ENCODE measurements at places on chromosomes 12 and 14. TPM values are rescaled to one million over a fixed set of nuclear protein-coding genes. Genes with fewer than 3 reads are reported as not detected.

- H3K4me3 ChIP-seq: no peak overlapping the region
- H3K27me3 ChIP-seq: no peaks in the 10 kb centered on the region
- peaks cover 3% of the 10 kb centered on the region for H3K36me3 ChIP-seq
- DNase-seq: no peak
Observed at GRCh38 chr12:3222979-3223378, 145.8 kb downstream of the TSPAN9 start.

GRCh38 chr12:77151030-77151429 is 85.7 kb upstream of the E2F7 start:
- no peak overlapping the region for H3K4me3 ChIP-seq
- no peaks in the 10 kb centered on the region for H3K4me1 ChIP-seq
- DNase-seq: no peak
- peaks cover 40% of the 10 kb centered on the region for H3K27me3 ChIP-seq
- H3K36me3 ChIP-seq: no peaks in the 10 kb centered on the region

DNA sequence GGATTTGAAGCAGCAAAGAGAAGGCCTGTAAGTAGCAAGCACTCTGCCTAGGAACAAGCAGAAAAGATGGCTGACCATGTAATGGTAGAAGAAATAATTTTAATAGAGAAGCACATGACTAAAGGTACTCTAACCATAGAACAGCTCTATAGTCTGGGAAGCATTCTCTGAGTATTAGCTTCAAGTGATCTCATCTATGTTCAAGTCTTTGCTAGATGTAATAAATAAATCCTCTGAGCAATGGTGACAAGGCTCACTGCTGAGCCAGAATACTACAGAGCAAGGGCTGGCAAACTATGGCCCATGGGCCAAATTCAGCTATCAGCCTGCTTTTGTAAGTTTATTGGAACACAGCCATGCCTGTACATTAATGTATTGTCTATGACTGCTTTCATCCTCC is 84.8 kb downstream of the PEBP1 start:
- H3K4me3 ChIP-seq: no peak overlapping the region
- H3K4me1 ChIP-seq: peaks cover 6% of the 10 kb centered on the region
- DNase-seq: no peak
- H3K36me3 ChIP-seq: peaks cover under 1% of the 10 kb centered on the region
- H3K27ac ChIP-seq: no peak overlapping the region

DNA sequence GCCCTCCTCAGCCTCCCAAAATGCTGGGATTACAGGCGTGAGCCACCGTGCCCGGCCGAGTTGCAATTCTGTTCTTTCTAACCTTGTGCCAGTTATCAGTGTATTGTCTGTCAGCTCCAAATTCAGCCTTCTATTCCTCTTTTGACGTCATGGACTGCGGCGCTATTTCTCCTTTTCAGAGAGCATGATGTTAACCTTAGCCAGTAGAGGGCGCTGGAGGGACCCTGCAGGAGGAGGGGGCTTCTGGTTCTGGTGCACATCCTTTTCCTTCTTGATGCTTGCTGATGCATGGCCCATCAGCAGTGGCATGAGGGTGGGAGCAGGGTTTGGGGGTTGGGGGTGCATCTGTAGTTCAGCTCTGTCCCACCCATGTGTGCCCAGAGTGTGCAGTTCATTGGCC is 179.3 kb upstream of the RMST start:
- no peaks in the 10 kb centered on the region for H3K27me3 ChIP-seq
- H3K36me3 ChIP-seq: no peaks in the 10 kb centered on the region
- H3K4me1 ChIP-seq: no peaks in the 10 kb centered on the region
- no peak overlapping the region for H3K4me3 ChIP-seq

ETV6 gene
- total RNA-seq: 24.4 TPM

PPP4R4 gene
- not detected for total RNA-seq

DNA sequence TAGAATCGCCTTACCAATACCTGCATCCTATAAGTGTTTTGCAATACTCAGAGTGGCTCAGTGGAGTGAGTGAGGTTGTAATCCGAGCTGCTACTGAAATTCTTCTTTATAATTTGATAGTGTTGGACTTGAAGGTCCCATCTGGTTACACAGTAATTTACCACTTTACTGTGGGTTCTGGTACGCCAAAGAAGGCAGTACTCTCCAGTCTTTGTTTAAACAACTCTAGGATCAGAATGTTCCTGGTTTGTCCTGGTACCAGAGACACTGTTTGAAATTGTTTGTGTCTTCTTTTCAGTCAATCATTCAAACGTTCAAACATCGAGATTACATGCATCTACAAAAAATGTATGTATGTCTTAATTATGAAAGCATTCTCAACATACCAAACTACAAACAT is 51.3 kb upstream of the AMN1 start:
- no peak for DNase-seq
- H3K4me3 ChIP-seq: no peak overlapping the region
- H3K4me1 ChIP-seq: no peaks in the 10 kb centered on the region
- H3K36me3 ChIP-seq: no peaks in the 10 kb centered on the region

DNA sequence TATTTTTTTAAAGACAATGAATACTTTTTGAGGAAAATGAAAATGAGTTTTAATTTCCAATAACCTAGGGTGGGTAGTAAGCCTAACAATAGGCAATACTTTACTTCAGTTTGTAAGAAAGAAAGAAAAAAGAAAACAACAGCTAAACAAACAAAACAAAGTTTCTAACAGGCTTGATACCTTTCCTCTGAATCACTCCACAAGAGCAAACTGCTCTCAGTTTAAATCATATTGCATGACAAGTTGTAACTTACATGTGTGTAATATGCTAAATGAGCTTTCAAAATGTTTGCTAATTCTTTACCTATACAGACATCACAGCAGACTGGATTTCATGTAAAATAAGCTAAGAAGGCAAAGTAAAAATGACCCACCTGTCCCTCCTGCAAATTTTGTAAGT is 6.7 kb upstream of the LMO3 start:
- H3K36me3 ChIP-seq: no peaks in the 10 kb centered on the region
- H3K27ac ChIP-seq: no peak overlapping the region
- no peak overlapping the region for H3K4me3 ChIP-seq
- no peaks in the 10 kb centered on the region for H3K4me1 ChIP-seq

GRCh38 chr14:28142400-28143015 is 624.1 kb upstream of the FOXG1 start:
- H3K27ac ChIP-seq: no peak overlapping the region
- H3K36me3 ChIP-seq: no peaks in the 10 kb centered on the region
- no peak overlapping the region for H3K4me3 ChIP-seq
- DNase-seq: no peak
- H3K4me1 ChIP-seq: no peaks in the 10 kb centered on the region

SERPINA9 gene
- total RNA-seq: not detected

DNA sequence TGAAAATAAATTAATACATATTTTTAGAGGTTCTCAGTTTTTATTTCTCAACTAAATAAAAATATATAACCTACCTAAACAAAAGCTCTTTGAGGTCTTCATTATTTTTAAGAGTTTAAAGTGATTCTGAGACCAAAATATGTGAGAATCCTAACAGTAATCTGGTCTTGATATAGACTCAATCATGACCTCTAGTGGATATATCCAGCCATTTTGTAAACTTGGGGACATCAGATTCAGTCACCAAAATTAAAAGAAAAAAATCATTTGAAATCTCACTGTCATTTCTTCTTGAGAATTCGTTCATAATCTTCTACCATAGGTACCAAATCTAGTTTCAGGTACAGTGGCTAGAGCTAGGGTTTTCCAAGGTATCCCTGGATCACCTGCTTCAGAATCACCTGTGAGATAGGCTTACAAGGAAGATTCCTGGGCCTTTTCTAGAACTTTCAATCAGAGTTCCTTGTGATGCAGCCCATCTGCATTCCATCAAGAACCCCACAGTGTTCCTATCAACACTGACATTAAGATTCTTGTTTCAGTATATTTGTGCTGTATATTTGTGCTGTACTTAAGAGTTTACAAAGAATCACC is 214.9 kb downstream of the ADAMTS20 start:
- peaks cover 15% of the 10 kb centered on the region for H3K27me3 ChIP-seq
- no peak for DNase-seq
- H3K27ac ChIP-seq: no peak overlapping the region
- H3K4me1 ChIP-seq: peaks cover 24% of the 10 kb centered on the region

- no peaks in the 10 kb centered on the region for H3K27me3 ChIP-seq
- H3K4me1 ChIP-seq: peaks cover 45% of the 10 kb centered on the region
- no peak overlapping the region for H3K4me3 ChIP-seq
- no peak for DNase-seq
- H3K36me3 ChIP-seq: peaks cover 29% of the 10 kb centered on the region
Observed at GRCh38 chr12:65853489-65854157, 29.3 kb downstream of the HMGA2 start.

- H3K4me3 ChIP-seq: no peak overlapping the region
- H3K27ac ChIP-seq: no peak overlapping the region
- no peaks in the 10 kb centered on the region for H3K4me1 ChIP-seq
Observed at GRCh38 chr12:78359520-78359919, 505.1 kb upstream of the SYT1 start.

CREBL2 gene
- total RNA-seq: 15.1 TPM

GRCh38 chr12:100574187-100575074 is 947 bp downstream of the GAS2L3 start:
- peaks cover 27% of the 10 kb centered on the region for H3K4me1 ChIP-seq
- H3K36me3 ChIP-seq: no peaks in the 10 kb centered on the region
- no peak for DNase-seq
- peak overlapping the region; percentile 93 for H3K27ac ChIP-seq
- peaks cover 4% of the 10 kb centered on the region for H3K27me3 ChIP-seq
- peak overlapping the region; percentile 92 for H3K4me3 ChIP-seq

IAPP gene
- not detected for total RNA-seq

GRCh38 chr12:112121780-112122565 is 3.4 kb upstream of the TRAFD1 start:
- H3K4me3 ChIP-seq: no peak overlapping the region
- DNase-seq: no peak
- no peaks in the 10 kb centered on the region for H3K27me3 ChIP-seq
- no peaks in the 10 kb centered on the region for H3K36me3 ChIP-seq

GRCh38 chr14:89025561-89026236 is 201.2 kb downstream of the TTC8 start:
- no peak for DNase-seq
- H3K27ac ChIP-seq: no peak overlapping the region
- no peaks in the 10 kb centered on the region for H3K4me1 ChIP-seq
- peak overlapping the region; percentile 17 for H3K4me3 ChIP-seq

RNF212B gene
- not detected for total RNA-seq

GRCh38 chr14:61575551-61576150 is 119.7 kb upstream of the HIF1A start:
- no peaks in the 10 kb centered on the region for H3K27me3 ChIP-seq
- H3K27ac ChIP-seq: peak overlapping the region; percentile 84
- H3K36me3 ChIP-seq: no peaks in the 10 kb centered on the region
- H3K4me3 ChIP-seq: peak overlapping the region; percentile 16
- peaks cover 89% of the 10 kb centered on the region for H3K4me1 ChIP-seq

DNA sequence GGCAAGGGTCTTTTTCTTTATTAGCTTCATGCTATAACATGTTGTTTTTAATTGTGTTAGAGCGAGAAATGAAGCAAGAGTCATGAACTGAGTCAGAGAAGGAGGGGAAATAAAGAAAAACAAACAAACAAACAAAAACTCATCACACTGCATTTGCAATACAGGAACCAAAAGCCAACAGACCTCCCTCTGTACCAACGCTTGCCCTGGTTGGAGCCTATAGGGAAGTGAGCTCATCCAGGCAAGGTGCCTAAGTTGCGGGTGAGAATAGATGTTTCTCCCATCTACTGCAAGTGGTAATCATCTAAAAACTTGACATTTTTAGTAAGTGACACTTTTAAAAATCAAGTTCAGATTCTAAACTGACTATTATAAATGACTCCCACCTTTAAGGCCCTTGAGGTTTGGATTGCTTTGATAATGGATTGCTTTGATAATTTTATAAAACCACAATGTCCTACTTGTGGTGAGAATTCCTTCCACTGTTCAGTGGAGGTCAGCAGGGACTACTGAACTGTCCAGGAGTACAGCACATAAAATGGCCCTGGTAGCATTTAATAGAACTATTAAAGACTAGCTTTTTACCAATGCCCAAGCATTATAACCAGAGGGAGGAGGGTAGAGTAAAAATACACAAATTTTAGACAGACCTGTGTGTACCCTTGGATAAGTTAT is 31.3 kb downstream of the SLC38A1 start:
- no peak overlapping the region for H3K27ac ChIP-seq
- H3K4me3 ChIP-seq: no peak overlapping the region
- H3K4me1 ChIP-seq: peaks cover 8% of the 10 kb centered on the region
- H3K36me3 ChIP-seq: peaks cover 56% of the 10 kb centered on the region
- no peak for DNase-seq
- no peaks in the 10 kb centered on the region for H3K27me3 ChIP-seq

GRCh38 chr14:88849716-88850115 is 25.3 kb downstream of the TTC8 start:
- no peak overlapping the region for H3K27ac ChIP-seq
- H3K4me3 ChIP-seq: no peak overlapping the region
- peaks cover 8% of the 10 kb centered on the region for H3K4me1 ChIP-seq
- H3K27me3 ChIP-seq: no peaks in the 10 kb centered on the region
- no peak for DNase-seq

DNA sequence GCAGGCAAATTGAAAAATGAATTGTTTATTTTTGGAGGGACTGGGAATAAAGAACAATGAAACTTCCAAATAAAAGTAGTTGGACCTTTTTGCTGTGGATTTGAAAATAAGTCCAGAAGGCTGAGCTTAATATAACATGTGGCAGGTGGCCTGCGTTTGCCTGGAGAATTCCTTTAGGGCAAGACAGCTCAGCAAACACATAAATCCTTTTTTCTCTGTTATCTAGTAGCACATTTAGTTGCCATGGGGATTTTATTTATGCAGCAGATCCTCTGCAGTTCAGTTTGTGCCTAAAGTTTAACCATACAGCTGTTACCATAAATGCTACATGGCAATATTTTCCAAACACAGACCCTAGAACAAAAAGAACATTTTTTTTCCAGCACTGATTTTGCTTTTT is 180.0 kb downstream of the NPAS3 start:
- H3K4me3 ChIP-seq: no peak overlapping the region
- no peak overlapping the region for H3K27ac ChIP-seq
- H3K27me3 ChIP-seq: no peaks in the 10 kb centered on the region
